ENCODE measurements at places on chromosomes 3 and 15. TPM values are rescaled to one million over a fixed set of nuclear protein-coding genes. Genes with fewer than 3 reads are reported as not detected.

The ZPLD1 gene
- total RNA-seq = not detected

The AAGAB gene
- 18.0 TPM for total RNA-seq

The SLC15A2 gene
- total RNA-seq = 0.97 TPM

The GPR149 gene
- total RNA-seq = not detected

The GOLGA6L9 gene
- total RNA-seq = 3.4 TPM

The PLSCR2 gene
- total RNA-seq = not detected

The RGMA gene
- 0.50 TPM for total RNA-seq

The MORC1 gene
- not detected for total RNA-seq

The TLNRD1 gene
- 15.3 TPM for total RNA-seq

The CCR3 gene
- total RNA-seq = not detected

The CACNA1D gene
- total RNA-seq = not detected

GRCh38 chr15:60572541-60573421 is 93.8 kb upstream of the ICE2 start:
- DNase-seq = no peak

DNA sequence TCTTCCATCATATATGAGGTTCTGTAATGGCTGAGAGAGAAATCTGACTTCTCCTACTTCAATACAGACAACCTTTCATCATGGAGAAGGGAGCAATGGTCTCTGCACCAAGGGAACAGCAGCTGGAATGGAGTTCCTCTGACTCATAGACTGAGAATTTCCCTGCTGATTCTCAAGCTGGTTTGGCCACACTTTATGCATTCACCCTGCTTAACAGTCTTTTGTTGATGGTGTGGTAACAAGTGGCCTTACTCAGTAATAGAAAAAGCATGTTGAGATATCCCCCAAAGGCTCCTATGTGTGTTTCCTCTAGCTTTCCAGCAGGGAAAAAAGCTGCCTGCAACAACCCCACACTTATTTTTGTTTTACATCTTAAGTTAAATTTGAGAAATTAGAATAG is 138.1 kb downstream of the GREM1 start:
- no peak for DNase-seq

GRCh38 chr3:9503283-9503682 is 50.3 kb downstream of the LHFPL4 start:
- DNase-seq = peak; percentile 79

GRCh38 chr15:51227940-51228732 is 110.3 kb downstream of the CYP19A1 start:
- DNase-seq = peak; percentile 12

- DNase-seq = peak; percentile 43
Measured at GRCh38 chr15:28953573-28954195, 67.9 kb downstream of the APBA2 start.

GRCh38 chr15:92951800-92952457 is 51.8 kb downstream of the CHD2 start:
- DNase-seq = no peak

DNA sequence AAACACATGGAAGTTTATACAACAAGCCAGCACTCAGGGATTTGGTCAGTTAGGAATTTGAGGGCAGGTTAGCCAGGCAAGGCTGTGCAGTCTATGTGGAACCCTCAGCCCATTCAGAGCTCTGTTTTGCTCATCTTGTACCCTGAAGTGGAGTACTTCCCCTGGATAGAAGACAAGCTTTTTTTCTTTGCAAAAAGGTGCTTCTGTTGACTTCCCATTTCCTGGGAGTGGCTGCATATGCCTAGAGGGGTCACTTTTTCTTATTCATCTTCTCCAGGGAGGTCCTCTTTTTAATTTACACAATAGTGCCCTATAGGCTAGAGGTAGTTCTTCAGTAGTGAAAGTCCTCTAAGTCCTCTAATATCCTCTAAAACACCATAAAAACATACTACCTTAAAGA is 225.0 kb upstream of the P2RY1 start:
- DNase-seq = no peak

- DNase-seq = no peak
Measured at GRCh38 chr15:59237924-59238331, 31.3 kb downstream of the LDHAL6B start.

DNA sequence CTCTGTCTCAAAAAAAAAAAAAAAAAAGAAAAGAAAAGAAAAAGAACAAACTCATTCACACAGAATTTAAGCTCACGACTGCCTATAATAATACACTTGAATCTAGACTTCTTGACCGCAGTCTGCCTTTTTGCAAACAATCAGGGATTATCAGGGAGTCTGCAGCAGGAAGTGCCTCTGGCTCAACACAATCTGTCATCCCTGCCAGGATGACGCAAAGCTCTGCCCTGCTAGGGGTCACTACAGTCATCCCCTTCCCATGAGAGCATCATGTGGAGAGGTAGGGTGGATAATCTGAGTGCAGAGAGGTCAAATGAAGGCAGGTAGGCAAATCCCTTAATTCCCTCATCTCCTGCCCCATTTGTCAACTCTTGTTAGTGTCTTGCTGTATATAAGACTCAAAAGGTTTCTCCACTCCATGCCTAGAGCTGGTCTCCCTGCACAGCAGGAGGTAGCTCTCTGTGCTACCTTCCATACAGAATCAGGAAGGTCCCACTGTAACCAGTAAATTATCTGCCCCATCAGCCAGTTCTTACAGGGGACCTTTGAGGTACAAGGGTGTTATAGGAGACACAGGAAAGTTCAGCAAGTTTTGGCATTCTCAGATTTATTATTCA is 4.2 kb downstream of the UBAP1L start:
- DNase-seq = no peak

- no peak for DNase-seq
Measured at GRCh38 chr3:161351330-161351729, 20.0 kb downstream of the SPTSSB start.

DNA sequence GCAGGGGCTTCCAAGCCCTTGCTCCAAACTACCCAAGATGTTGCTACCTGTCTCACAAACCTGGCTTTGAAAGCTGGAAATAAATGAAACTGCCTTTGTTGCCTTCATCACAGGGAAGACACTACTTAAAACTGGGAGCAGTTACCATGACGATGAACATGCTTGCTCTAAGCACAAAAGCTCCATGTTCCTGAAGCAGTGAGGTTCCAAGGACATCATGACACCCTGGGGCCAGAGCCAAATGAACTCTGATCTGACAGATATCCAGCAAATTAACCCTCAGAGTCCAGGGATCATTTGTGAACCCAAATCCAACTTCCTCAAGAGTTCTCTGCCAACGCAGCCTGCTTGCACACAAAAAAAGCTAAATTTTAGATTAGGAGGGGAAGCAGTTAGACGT is 10.7 kb downstream of the TRAIP start:
- no peak for DNase-seq

- DNase-seq = no peak
Measured at GRCh38 chr3:44761101-44761423, 357 bp downstream of the KIAA1143 start.

DNA sequence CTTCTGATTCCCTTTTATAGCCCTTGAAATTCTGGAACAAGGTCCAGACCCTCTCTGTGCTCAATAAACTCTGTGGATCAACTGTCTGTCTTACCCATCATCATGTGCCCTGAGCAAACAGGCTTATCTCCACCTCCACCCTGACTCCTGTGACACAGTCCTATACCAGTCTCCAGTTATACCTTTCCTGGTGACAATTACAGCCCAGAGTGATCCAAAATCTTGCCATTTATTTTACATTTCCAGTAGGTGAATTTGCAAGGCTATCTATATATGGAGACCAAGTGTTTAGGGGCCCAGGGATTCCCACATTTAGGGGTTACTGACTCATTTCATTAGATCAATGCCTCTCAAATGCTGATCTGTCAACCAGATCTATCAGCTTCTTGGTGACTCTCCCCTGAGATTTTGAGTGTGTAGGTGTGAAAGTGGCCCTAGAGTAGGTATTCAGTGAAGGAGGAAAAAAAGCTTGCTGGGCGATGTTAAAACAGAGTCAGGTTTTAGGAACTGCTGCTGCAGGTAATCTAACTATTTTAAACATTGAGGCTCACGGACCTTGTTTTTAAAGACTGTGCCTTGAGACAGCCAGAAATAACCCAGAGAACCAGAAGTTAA is 229.6 kb upstream of the WNT5A start:
- DNase-seq = no peak

DNA sequence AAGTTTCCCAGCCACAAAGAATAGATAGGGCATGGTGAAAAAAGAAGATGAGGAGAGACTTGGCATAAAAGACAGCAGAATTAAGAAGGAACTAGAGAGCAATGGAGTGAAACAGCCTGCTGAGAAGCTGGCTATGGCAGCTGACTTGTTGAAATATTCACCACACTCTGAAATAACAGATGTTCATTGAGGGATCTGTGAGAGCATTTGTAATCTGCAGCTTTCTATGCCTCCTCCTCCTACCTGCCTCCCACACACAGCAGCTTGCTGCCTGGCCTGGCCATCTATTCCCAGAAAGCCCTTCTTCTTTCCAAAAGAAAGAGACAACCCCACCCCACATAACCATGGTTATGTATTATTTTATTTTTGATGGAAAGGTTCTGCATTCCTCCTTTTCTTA is 303.9 kb downstream of the GAP43 start:
- DNase-seq = no peak

GRCh38 chr3:15744176-15744575 is 53.6 kb downstream of the ANKRD28 start:
- no peak for DNase-seq

DNA sequence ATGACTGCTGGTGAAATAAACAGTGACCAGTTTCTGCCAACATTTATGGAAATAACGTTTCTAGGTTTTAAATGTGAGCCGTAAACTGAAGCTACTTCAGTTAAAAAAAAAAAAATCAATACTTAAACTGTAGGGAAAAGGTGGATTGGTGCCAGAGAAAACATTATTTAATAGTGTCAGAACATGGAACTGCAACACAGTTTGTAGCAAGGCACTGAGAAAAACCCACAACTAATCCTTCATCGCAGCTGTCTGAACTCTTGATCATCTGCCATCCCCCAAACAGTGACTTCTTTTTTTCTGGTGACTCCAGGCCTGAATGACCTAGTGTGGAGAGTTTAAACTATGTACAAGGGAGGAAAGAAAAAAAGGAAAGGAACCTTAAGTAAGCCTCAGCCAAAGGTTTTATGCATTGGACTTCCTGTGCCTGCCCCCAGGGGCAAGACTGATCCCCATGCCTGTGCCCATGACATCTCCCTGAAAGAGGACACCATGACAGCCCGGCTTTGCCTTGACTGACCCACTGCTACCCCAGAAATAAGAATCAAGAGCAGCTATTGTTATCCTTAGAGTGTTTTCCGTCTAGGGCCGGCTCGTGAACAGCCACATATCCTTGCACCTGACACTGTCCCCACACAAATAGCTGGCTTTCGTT is 33.1 kb downstream of the CRTAP start:
- no peak for DNase-seq

- DNase-seq = no peak
Measured at GRCh38 chr15:78673476-78673875, 32.5 kb upstream of the CHRNB4 start.

- DNase-seq = no peak
Measured at GRCh38 chr3:61650276-61650675, 88.9 kb downstream of the PTPRG start.

- no peak for DNase-seq
Measured at GRCh38 chr3:110779581-110779980, 292.0 kb upstream of the NECTIN3 start.

DNA sequence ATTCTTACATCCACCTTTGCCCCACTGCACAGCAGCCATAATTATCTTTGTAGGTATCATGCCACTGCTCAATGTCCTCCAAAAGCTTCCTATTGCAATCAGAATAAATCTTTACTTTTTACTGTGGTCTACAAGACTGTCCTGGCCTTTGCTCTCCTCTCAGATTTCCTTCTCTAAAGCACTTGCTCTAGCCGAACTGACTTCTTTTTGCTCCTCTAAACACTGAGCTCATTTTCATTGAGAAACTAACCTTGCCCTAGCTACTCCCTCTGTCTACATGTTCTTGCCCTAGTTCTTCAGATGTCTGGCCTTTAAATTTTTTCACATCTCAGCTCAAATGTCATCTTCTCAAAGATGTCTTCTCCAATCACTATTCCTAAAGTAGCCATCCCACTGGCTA is 342.8 kb downstream of the TBC1D5 start:
- no peak for DNase-seq

GRCh38 chr3:4409971-4410573 is 57.0 kb downstream of the SUMF1 start:
- DNase-seq = no peak
